ENCODE measurements at places on chromosomes 7 and 10.

DNA sequence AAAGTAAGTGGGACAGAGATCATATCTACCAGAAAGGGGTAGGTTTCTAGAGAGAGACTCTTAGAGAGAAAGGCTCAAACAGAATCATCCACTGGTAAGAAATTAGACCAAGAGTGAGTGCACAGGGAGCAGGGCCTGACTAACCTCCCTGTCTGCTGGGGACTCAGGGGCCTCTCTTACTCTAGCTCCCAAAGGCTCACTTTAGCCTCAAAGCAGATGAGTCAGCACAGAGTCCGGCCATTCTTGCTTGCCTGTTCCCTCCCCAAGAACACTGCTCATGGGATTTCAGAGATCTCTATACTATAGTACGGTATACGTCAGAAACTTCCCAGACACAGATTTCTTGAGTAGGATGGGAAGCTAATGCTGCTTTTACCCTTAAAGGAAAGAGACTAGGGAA lies 32.7 kb downstream of the RBM28 start:
- no peak overlapping the region for H3K4me3 ChIP-seq
- no peaks in the 10 kb centered on the region for H3K27me3 ChIP-seq
- DNase-seq, result no peak
- no peaks in the 10 kb centered on the region for H3K4me1 ChIP-seq

GRCh38 chr10:42609872-42610271 lies 28.5 kb downstream of the ZNF33B start:
- no peak overlapping the region for H3K4me3 ChIP-seq
- no peaks in the 10 kb centered on the region for H3K27me3 ChIP-seq
- no peaks in the 10 kb centered on the region for H3K4me1 ChIP-seq
- no peak overlapping the region for H3K27ac ChIP-seq
- DNase-seq, result no peak

- H3K36me3 ChIP-seq, result no peaks in the 10 kb centered on the region
- H3K4me3 ChIP-seq, result peak overlapping the region; percentile 76
Measured at GRCh38 chr7:82442492-82443035, 1.0 kb downstream of the CACNA2D1 start.

DNA sequence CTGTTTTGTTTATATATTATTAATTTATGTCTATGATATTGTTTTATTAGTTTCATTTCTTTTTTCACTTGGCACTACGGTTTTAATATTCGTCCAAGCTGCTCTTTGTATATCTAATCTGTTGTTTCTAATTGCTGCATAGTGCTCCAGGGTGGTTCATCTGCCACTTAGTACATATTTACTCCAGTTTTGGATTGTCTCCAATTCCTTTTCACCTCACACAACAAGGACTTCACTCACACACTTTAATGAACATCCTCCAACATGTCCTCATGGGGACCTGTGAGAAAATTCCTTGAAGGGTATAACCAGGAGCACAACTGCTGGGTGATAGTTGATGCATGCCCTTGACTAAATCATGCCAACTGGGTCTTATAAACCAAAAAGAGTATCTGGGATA lies 14.1 kb upstream of the NOC3L start:
- no peaks in the 10 kb centered on the region for H3K27me3 ChIP-seq
- H3K36me3 ChIP-seq, result no peaks in the 10 kb centered on the region
- DNase-seq, result no peak
- no peak overlapping the region for H3K27ac ChIP-seq
- H3K4me3 ChIP-seq, result no peak overlapping the region

Measured in vagina (tissue), 2 donors.